Naive thymus-derived CD8-positive, alpha-beta T cell (primary cell): ENCODE measurements at places on chromosomes 6 and 20.

DNA sequence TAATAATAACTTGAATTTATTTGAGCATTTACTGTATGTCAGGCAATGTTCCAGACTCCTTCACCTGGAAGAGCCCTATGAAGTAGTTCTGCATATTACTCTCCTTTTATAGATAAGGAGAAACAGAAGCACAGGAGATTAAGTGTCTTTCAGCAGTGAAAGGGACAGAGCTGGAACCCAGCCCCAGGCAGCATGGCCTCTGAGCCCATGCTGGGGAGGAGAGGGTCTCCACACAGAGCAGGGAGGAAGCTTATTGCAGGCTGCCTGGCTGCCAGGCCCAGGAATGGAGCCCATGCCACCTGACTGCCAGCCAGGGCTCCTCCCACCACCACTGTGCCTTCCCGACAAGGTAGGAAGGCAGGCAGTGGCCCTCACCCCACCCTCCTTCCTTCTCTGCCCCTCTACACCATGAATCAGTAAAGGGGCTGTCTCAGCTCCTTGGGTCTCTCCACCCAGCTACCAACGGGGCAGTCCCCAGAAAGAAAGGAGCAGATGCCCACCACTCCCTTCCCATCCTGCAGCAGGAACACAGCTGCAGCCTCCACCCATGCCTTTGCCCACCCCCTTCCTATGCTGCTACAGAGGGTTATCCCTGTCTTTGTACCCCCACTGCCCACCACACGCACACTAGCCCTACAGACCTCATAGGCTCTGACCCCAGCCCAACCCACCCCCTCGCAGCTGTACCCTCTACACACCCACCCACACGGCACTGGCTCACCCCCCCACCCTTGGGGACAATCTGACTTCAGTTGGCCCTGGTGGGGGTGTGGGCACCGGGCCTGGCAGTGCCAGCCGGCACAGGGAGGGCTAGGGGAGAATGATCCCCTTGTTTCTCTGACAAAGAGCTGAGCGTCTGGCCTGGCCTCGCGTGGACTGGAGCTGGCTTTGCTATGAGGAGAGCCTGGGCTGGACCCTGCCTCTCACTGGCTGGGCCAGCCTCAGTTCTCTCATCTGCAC, 41.8 kb downstream of the TFEB start:
- DNase-seq, result no peak

- no peak for DNase-seq
Observed at GRCh38 chr6:157276731-157277130, 46.6 kb downstream of the TMEM242 start.

GRCh38 chr20:51275826-51276225, 252.9 kb upstream of the KCNG1 start:
- no peak for DNase-seq

DNA sequence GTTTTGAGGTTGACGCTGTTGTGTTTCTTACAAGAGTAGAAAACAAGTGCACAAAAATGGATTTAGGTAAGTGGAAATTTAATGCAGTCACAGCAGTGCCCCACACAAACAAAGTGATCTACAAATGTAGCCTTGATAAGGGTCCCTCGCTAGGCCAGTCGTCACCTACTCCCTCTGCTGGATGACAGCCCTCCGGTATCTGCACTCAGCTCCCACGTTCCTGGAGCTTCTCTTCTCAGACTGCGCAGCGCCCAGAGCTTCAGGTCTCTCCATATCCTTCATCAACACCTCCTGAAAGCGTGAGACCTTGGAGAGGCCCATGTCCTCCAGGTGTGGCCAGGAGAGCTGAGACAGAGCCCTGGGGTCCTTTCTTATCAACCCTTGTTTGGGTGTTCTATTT, 58.3 kb upstream of the MAP3K4 start:
- DNase-seq, result no peak

DNA sequence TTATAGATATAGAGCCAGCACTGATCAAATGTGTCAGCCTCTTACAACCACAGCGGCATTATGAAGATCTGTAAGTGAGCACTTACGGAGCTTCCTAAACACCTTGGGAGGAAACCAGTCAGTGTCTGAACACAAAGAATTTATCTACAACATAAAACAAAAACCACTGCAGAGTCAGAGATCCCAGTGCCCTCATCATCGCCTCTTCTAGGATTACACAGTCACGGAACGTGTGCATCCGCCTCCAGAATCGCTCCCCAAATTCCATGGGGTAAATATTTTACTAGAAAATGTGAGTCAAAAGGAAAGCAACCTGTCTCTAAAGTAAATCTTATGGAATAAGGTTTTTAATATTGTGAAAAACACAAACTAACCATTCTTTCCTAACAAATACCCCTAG, 243.6 kb downstream of the PACRG start:
- no peak for DNase-seq
